ENCODE measurements at places on chromosomes 13 and 19.

DNA sequence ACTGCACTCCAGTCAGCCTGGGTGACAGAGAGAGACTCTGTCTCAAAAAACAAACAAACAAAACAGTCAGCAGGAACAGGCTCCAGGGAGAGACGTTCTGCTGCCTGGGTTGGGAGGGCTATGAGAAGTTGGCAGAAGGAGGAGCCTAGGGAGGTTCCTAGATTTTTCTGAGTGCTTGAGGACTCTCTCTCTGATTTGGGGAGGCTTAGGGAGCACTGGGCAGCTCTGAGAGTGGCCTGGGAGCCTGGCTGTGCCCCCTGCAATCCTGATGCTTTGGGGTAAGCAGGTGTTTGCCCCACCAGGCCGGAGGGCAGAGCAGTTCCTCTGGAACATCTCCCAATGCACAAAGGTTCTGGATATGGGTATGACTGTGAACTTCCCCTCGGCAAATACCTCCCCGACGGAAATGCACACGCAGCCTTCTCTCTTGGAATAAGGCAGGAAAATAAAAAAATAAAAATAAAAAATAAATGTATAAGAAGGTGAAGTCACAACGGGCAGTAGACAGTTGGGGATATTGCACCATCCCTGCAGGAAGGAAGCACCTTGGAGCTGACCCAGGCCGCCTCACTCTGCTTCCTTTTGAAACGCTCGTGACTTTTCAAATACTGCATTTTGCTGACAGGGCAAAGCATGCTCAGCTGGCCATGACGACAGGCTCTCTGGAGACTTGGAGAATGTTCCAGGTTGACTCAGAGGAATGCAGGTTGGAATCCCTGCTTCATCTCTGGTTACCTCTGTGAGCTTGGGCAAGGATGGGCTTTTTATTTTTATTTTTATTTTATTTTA lies 26.5 kb upstream of the HOMER3 start:
- DNase-seq = no peak

- DNase-seq = no peak
Observed at GRCh38 chr19:57288373-57288772, 8.1 kb downstream of the ZNF460 start.

- DNase-seq = no peak
Observed at GRCh38 chr19:21910318-21910717, 74.3 kb upstream of the ZNF43 start.

GRCh38 chr19:6000228-6000847 lies 22.4 kb upstream of the RANBP3 start:
- DNase-seq = no peak

DNA sequence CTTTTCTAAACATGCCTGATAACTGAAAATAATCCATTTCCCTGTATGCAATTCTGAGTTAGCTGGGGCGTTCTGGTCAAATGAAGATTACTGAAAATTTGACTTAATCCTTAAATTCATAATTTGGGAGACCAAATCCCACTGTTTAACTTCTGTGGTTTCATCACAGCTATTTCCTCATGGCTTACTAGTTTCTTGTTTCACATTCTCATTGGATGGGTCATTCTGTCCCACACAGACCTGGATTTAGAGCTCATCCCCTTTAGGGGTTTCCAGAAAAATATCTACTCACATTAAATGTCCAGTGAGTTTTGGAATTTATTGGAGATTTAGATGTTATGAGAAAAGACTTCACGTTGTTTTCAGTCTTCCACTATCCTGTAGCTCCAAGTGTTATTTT lies 709.3 kb upstream of the KLHL1 start:
- no peak for DNase-seq

DNA sequence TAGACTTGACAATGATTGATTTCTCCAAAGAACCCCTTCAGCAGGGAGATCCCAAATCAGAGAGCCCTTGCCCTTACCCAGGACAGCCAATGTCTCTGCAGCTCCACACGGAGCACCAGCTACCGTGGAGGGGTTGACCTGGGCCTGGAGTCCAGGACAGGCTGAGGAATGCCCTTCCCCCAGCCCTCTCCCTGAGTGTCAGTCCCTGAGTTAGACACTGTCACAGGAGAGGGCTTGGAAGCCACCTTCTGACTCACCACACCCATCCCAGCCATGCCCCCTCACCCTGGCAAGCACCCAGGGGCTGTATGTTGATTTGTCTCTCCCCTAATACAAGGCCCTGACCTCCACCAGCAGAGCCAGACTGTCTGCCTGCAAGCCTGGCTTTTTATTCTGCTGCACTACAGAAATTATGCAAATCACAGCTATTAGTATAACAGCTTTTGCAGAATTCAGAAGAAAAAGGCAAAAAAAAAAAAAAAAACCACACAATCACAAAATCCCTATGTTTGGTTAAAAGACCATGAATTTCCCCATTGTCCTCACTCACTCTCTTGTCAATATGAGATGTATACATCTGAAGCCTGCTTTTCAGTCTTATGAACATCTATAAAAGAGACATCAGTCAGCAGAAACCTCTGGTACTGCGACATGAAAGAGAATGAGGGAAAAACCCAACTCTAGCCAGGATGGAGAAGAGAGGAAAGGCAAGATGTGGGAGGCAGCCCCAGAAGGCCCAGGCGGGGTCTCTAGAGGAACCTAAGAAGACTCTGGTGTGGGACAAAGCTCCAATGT lies 240.7 kb downstream of the UQCRFS1 start:
- no peak for DNase-seq

DNA sequence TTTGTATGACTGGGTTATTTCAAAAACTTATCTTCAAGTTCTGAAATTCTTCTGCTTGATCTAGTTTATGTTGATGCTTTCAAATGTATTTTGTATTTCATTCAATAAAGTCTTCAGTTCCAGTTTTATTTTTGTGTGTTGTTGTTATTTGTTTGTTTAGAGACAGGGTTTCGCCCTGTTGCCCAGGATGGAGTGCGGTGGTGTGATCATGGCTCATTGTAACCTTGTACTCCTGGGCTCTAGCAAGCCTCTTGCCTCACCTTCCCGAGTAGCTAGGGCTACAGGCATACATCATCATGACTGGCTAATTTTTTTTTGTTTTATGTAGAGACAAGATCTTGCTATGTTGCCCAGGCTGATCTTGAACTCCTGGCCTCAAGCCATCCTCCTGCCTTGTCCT lies 40.3 kb upstream of the ARHGEF7 start:
- DNase-seq = no peak

- peak; percentile 43 for DNase-seq
Observed at GRCh38 chr13:26502826-26503225, 54.7 kb upstream of the WASF3 start.

DNA sequence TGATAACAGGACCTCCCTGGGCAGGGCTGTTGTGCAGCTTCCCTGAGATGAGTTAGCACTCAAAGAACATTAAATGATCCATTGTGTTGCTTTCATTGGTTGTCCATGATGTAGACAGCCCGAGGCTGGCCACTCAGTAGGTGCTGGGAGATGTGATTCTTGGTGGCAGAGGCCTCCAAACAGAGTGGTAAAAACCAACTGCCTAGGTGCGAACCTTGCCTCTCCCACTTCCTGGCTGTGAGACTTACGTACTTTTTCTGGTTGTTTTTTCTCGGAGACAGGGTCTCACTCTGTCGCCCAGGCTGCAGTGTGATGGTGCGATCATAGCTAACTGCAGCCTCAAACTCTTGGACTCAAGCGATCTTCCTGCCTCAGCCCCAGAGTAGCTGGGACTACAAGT lies 6.2 kb downstream of the SARS2 start:
- DNase-seq = no peak

DNA sequence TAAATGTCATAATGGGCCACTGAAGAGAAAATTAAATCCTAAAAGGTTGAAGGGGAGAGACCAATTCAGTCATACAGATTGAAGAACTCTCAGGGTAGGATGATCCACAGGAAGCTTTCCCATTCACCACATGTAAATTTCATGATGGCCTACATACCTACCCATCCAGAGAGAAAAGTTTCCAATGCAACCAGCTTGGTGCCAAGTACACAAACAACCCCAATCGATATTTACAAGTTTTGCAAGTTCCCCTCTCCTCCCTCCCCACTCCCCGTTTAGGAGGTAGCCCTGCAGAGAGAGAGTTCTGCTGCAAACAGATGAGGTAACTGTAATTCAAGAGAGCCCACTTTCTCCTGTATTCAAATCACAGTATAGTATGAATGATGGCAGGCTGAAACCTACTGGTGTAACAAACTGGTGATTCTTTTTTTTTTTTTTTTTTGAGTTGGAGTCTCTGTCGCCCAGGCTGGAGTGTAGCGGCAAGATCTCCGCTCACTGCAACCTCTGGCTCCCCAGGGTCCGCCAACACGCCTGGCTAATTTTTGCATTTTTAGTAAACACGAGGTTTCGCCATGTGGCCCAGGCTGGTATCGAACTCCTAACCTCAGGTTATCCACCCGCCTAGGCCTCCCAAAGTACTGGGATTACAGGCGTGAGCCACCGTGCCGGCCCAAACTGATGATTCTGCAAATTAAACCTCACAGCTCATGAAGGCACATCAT lies 14.4 kb downstream of the FOXO1 start:
- DNase-seq = no peak

DNA sequence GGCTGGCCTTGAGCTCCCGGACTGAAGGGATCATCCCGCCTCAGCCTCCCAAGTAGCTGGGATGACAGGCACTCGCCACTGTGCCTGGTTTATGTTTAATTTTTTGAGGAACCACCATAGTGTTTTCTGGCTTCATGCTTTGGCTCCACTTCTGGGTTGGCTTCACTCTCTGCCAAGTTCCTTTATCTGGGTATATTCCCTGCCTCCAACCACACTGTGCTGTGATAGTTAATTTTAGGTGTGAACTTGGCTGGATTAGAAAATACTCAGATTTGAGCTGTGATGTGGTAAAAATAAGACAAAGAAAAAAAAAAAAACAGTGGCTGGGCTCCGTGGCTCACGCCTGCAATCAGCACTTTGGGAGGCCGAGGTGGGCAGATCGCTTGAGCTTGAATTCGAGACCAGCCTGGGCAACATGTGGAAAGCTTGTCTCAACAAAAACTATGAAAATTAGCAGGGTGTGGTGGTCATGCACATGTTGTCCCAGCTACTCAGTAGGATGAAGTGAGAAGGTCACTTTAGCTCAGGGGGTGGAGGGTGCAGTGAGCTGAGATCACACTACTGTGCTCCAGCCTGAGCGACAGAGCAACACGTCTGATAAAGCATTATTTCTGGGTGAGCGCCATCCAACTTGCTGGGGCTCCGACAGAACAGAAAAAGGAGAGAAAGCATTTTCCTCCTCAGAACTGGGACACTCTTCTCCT lies 7.5 kb upstream of the ILF3 start:
- no peak for DNase-seq

- DNase-seq = no peak
Observed at GRCh38 chr13:43831088-43831487, 44.3 kb upstream of the ENOX1 start.

GRCh38 chr13:97282705-97283104 lies 60.6 kb downstream of the MBNL2 start:
- no peak for DNase-seq

- no peak for DNase-seq
Observed at GRCh38 chr19:47135156-47135555, 4.5 kb downstream of the SAE1 start.

DNA sequence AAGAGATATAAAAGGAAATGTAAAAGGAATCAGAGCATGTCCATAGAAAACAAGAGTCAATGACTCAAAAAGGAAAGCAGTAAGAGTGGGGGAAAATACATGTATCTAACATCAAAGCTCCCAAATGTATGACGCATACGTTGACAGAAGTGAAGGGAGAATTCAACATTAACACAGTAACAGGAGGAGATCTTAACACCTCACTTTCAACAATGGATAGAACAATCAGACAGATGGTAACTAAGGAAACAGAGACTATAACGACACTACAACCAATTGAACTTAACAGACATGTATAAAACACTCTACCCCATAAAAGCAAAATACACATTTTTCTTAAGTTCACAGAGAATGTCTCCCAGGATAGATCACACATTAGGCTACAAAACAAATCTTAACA lies 774.8 kb upstream of the ARGLU1 start:
- DNase-seq = no peak

DNA sequence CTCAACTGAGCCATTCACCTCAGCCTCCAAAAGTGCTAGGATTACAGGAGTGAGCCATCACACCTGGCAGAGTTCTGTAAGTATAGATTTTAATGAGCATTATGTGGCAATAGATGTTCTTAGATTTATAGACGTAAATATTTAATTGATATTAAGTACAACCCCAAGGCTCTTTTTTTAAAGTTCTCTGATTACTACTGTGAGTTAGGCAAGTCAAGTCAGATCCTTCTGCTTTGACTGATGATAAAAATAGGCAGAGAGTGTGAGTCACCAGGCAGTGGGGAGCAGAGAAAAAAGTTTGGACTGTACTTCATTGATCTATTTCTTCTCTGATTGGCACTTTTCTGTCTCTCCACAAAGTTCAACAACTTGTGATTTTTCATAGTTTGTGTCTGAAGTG lies 1379.9 kb downstream of the UQCRFS1 start:
- DNase-seq = no peak

- no peak for DNase-seq
Observed at GRCh38 chr13:44809190-44809589, 180.1 kb downstream of the NUFIP1 start.

- DNase-seq = no peak
Observed at GRCh38 chr13:29857085-29857484, 6.7 kb upstream of the UBL3 start.

- DNase-seq = no peak
Observed at GRCh38 chr19:38158730-38159129, 65.3 kb downstream of the DPF1 start.

DNA sequence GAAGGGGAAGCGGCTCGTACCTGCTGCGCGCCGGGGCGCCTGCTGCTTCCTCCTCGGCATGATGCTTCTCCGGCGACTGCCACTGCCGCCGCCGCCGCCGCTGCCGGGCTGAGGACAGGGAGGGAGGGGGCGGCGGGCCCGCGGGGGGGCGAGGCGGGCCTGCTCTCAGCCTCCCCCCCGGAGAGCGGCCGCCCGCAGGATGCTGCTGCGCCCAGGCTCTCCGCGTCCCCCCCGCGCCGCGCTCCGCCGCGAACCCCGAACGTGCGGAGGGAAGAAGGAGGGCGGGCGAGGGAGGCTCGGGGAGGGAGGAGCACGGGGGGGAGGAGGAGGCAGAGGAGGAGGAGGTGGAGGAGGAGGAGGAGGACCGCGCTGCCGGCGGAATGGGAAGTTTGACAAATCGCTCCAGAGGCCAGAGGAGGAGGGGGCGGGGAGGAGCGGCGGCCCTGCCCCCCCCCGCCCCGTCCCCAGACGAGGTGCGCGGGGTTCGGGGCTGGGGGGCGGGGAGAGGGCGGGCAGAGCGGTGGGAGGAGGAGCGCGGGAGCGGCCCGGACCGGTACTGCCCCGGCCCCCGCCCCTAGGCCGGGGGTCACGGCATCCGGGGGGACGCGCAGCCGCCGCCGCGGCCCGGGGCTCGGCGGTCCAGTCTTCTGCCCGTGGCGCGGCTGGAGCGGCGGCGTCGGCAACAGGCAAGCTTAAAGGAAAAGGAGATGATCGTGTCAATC lies at the start of gene TSHZ3:
Gene TSHZ3 (minus strand): TSS at position 277 of the 722 bp plus-strand sequence. CDS start 217 bp downstream, at position 60.
- DNase-seq = peak; percentile 51

- no peak for DNase-seq
Observed at GRCh38 chr13:39840201-39840600, 184.7 kb downstream of the COG6 start.

All from activated T-cell treated with anti-CD3 and anti-CD28 coated beads, Interleukin-2, amount 50 U/mL, for 48 hours (primary cell).